GM06990 (cell line): ENCODE measurements at places on chromosomes 13 and 19.

- DNase-seq, result peak; percentile 37
These were observed 82.8 kb upstream of the MTIF3 start for GRCh38 chr13:27533155-27533643.

DNA sequence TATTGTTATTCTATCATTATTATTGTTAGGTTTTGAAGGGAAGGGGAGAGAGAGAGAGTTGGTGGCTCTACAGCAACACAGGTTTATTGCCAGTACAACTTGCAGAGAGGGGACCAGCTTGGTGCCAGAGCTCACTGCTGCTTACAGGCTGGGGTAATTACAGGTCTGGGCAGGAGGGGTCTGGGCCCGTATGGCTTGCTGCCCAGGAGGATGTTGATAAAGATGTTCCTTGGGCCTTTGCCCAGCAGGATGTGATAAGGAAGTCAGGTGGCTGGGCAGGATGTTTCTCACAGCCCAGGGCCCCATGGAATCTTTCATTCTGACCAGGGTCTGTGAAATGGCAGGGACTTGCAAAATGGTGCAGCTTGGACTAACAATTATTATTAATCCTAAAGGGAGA is 64.2 kb upstream of the ZNF599 start:
- DNase-seq, result no peak

DNA sequence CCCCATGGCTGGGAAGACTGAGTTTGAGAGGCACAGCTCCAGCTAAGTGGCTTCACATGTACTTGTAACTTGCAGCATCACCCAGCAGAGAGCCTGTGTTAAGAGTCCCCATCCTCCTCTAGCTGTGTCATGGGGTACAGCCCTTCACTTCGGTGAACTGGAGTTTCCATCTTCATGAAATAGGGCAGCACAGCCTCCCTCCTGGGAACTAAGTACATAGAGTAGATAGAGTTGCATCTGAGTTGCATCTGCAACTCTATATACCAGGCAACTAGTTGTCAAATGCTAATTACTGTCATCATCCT is 1.2 kb downstream of the PRDX2 start:
- no peak for DNase-seq

DNA sequence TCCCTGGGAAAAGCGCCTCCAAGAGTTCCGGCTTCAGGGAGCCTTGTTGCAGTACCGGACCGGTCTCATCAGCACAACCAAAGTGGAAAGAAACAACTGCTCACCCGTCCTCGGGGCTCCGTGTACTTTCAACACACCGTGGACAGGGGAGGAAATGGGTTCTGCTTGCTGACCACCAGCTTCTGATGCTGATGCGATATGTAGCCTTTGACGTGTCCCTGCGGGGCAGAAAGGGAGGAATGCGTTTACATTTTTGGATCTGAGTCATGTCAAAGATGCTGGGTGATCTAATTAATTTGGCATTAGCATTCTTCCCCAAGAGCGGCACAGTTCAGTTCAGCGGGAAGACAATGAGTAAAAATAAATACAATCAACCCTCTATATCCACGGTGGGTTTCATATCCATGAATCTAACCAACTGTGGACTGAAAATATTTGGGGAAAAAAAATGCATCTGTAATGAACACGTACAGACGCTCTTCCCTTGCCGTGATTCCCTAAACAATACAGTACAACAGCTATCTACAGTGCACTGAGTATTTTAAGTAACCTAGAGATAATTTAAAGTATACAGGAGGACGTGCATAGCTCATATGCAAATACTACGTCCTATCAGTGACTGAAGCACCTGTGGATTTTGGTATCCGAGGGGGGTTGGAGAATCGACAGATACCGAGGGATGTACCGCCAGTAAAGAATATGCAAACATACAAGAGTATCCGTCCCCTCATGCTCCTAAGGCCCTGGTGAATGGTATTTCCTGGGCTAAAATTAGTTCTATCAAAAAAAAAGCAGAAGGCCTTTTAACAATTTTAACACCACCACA is 19.8 kb downstream of the PROZ start:
- DNase-seq, result no peak

GRCh38 chr19:7869910-7870511 is 4.2 kb downstream of the PRR36 start:
- DNase-seq, result peak; percentile 80

- DNase-seq, result no peak
These were observed 5.3 kb downstream of the RGS9BP start for GRCh38 chr19:32680986-32681385.

GRCh38 chr19:19654441-19654840 is 9.0 kb downstream of the ATP13A1 start:
- no peak for DNase-seq

DNA sequence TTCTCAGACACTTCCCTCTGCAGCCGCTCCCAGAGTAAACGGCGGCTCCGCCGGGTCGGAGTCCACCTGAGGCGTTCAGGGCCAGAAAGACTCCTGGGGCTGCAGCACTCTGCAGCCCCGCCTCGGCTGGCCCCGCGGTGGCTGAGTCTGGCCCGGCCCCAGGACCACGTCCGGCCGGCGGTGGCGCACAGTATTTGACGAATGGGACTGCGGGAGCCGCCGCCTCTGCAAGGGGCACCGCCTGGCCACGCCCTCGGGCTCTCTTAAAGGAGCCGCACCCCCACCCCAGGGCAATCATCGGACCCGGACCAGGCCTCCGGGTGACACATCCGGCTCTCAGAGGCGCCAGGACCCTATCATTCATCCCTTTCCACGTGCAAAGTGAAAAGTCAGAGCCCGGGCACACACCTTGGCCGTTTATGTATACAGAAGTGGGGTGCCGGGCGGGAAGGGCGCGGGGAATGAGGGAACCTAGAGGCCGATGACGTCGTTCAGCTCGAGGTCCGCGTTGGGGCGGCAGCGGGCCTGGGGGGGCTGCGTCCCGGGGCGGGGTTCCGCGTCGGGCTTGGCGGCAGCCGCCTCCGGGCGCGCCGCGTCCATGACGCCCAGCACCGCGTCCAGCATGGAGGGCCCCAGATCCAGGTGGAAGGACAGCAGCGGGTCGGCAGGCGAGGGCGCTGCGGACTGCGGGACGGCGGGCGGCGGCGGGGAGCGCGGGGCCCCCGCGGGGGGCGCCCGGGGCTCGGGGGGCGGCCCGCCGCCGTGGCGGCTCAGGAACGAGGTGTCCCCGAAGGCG is 1.2 kb upstream of the LENG9 start:
- peak; percentile 93 for DNase-seq

GRCh38 chr13:99415851-99416331 is 85.4 kb upstream of the TM9SF2 start:
- no peak for DNase-seq

DNA sequence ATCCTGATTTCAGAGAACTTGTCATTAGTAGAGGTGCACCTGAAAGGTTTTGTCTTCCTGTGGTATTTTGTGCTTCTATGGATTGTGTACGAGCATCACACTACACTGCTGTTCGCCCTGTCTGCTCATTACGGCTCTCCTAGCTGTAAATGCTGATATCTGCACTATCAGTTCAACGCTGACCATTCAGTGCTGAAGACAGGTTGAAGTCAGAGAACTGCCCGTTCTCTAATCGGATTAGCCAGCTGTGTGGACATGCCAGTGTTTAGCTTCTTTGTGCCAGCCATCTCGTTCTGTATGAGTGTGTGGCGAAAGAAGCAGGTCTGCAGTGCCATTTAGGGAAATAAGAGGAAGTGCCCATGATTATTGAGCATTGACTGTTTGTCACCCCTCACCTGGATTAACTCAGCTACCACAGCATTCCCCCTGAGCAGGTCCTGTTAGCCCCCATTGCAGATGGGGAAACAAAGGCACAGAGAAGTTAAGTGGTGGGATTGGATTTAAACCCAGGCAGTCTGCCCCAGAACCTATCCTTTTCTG is 21.6 kb upstream of the C1QTNF9 start:
- no peak for DNase-seq

- DNase-seq, result no peak
These were observed 616.2 kb upstream of the SPRY2 start for GRCh38 chr13:80957019-80957655.

DNA sequence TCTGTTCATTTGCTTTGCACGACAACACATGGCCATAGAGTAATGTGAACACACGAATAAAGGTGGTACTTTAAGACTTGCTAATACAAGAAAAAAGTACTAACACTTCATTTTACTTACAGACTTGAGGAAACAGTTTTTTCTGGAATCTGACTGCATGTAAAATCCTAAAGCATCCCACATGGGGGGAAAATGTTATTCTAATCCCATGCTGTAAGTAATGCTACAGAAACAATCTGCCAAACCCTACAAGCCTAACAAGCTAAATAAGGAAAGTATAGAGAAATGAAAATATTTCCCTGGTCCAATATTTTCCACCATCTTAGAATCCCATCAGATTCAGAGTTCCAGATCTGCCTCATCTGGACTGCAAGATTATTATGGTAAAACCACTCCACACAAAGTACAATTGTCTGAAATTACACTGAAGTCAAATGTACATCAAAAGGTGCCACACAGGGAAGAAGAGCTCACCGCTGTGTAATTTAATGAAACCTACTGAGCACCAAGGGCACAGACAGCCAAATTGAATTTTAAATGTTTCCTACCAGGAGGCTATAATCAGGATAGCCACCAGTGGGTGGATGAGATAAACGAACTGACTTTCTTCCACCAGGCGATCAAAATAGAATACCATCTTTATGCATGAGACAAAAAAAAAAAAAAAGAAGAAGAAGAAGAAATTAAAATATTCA is 22.0 kb downstream of the LHFPL6 start:
- DNase-seq, result no peak

DNA sequence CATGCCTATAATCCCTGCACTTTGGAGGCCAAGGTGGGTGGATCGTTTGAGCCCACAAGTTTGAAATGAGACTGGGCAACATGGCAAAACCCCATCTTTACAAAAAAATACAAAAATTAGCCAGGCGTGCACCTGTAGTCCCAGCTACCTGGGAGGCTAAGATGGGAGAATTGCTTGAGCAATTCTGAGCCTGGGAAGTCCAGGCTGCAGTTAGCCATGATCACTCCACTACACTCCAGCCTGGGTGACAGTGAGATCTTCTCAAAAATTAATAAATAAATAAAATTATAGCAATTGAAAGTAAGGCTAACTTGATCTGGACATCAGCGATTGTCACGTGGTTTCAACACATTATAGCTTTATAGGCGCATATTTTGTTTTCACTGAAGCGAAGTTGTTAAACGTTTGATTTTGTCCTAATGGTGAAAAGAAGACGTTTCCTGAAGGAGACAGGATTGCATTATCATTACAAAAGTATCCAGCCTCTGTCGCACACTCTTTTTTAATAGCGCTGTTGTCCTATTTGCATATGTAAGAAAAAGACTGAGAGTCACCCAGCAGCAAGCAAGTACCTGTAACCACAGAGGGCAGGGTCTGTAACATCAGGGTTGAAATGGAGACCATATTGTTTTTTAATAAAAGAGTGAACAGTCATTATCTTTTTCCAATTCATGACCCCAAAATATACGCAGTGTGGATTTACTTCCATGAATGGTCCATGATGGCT is 335.7 kb downstream of the DCT start:
- DNase-seq, result no peak

DNA sequence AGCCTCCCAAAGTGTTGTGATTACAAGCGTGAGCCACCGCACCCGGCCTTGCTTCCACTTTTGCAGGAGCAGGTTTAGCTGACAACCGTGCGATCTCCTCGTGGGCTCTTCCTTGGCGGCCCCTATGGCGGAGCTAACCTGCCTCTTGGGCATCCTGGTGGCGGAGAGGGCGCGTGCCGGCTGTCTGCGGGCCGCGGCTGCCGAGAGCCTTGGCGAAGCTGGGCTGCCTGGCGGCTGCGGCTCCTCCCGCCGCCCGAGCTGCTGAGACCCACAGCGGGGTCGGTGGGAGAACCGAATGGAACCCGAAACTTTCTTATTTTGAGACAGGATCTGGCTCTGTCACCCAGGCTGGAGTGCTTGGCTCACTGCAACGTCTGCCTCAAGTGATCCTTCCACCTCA is 55.7 kb downstream of the NLRP12 start:
- no peak for DNase-seq

DNA sequence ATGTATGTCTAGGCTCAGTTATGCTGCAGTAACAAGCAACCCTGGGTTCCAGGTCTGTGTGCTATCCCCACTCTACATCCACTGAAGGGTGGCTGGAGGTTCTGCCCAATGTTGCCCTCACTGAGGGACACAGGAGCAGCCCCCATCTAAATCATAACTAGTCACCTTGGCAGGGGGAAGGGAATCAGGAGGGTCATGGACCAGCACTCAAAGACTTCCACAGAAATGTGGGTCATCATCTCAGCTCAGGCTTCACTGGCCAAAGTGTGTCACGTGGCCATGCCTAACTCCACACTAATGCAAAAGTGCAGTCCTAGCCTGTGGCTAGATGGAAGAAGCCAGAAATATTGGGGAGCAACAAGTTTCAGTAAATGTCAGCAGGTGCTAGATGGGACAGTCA is 137.3 kb upstream of the ZNF507 start:
- DNase-seq, result no peak

DNA sequence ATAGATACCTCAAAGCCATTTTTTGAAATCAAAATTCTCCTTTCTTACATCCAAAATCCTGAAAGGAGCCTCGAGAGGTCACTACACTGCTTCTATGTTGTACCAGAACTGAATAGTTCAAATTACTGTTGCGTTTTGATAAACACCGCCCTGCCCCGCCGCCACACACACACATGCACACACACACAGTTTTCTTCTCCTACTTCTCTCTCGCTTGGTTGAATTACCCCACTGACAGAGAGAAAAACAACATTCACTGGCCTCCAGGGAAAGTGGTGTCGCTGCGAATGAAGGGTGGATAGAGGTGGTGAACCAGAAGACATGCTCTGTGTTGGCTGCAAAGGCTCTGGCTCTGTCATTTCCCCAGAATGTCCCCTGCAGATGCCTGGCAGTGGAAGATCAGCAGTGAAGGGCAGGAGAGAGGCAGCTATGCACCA is 183.4 kb upstream of the RFC3 start:
- no peak for DNase-seq

DNA sequence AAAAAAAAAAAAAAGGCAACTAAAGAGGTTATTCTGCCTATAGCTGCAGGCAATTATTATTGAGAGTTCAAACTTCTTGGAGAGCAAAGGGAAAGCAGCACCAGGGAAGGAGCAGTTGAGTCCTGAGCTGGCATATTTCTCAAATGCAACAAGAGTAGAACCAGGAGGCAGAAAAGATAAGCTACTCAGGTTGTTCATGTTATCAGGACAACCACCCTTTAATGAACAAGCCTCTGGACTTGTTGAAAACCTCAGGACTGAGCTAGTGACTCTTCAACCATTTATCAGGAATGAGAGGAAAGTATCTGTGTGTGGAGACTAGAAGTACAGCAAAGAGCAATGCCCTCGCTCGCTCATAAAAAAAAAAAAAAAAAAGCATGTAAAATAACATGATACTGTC is 183.0 kb downstream of the KCTD12 start:
- DNase-seq, result no peak

GRCh38 chr19:41408256-41408655 is 10.6 kb downstream of the BCKDHA start:
- no peak for DNase-seq

- DNase-seq, result peak; percentile 89
These were observed 603 bp downstream of the RFX1 start for GRCh38 chr19:14005349-14006084.
